Stimulated activated CD4-positive, alpha-beta T cell treated with anti-CD3 and anti-CD28 coated beads, Interleukin-15, amount 100 ng/mL, for 1 hour (primary cell): ENCODE measurements at places on chromosomes 12 and 14.

DNA sequence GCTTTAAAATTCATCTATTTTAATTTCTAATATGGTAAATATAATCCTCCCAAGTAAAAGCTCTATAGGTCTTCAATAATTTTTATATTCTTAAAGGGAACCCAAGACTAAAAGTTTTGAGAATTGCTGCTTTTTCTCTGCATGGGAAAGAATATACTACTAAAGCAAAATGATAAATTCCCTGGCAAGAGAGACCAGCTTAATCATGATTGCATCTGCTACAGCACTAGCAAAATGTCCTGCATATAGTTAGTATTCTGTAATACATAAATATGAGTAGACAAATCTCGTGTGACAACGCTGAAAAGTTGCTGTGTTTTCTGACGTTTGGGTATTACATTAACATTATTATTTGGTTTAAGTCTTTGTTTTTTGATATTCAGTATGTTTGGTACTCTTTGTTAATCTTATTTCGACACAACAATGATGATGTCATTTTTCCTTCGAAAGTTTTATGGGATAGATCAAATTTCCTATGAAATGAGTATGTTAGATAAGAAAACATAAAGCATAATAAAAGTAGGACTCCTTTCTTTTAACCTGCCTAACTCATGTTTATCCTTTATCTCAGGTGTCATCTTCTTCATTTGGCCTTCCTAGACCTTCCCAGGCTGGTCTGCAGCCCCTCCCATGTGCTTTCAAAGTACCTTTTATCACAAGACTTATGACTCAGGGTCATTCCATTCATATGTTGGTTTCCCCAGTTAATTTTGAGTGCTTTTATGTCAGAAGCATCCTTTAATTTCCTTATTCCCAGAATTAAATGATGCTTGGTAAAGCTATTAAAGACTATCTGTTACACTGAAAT, 321.9 kb downstream of the RAD51B start:
- DNase-seq: no peak

DNA sequence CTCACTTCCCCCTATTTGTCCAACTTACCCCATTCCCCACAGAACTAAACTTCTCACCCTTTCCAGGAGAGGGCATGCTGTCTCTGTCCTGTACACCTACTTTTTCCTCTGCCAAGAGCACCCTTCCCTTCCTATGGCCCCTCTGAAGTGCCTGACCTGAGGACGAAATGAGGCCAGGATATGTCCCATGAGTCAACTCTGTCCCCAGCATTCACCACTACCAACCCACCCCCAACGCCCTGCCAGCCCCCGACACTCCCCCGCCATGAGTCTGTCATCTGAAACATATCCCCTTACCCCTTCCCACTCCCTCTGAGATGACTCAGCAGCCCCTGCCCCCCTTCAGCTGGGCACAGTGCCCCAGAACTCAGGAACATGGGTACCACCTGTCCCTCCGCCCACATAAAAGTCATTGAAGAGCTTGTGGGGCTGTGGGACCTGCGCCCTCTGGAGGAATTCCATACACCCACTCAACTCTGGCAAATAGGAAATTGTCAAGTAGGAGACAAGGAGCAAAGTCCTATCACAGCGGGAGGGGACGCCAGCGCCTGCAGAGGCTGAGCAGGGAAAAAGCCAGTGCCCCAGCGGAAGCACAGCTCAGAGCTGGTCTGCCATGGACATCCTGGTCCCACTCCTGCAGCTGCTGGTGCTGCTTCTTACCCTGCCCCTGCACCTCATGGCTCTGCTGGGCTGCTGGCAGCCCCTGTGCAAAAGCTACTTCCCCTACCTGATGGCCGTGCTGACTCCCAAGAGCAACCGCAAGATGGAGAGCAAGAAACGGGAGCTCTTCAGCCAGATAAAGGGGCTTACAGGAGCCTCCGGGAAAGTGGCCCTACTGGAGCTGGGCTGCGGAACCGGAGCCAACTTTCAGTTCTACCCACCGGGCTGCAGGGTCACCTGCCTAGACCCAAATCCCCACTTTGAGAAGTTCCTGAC, 26.3 kb downstream of the ITGA7 start:
- no peak for DNase-seq

DNA sequence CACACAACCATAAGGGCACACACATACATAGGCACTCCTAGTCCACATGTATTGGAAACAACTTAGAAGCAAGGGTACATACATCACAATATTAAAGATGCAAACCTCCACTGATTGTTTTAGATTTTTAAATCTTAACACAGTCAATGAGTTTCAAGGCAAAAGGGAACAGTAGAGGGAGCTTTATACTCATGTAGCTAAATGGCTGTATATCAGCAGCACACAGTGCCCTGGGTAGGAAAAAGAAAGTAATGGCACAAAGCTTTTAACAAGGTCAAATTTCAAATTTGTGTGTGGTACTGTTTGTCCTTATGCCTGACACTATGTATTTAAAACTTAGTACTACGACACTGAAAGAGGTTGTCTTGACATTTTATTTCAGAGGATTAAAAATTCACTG, 262.0 kb downstream of the MED13L start:
- no peak for DNase-seq

DNA sequence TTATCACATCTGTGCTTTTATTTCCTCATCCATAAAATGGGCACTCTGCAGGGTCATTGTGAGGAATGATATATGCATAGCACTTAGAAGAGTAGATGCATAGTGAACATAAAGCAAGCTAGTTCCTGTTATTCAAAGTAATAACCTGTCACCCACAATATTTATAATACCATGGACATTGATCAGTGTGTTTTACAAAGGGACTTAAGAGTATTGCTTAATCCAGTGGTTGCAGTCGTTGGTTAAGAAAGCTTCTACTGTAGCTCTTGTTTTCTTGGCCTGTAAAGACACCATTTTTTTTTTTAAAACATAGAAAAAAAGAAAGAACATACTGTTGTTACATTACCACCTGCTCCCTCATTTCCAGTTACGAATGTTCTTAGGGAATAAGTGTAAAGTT, 13.1 kb downstream of the METAP2 start:
- DNase-seq: no peak

DNA sequence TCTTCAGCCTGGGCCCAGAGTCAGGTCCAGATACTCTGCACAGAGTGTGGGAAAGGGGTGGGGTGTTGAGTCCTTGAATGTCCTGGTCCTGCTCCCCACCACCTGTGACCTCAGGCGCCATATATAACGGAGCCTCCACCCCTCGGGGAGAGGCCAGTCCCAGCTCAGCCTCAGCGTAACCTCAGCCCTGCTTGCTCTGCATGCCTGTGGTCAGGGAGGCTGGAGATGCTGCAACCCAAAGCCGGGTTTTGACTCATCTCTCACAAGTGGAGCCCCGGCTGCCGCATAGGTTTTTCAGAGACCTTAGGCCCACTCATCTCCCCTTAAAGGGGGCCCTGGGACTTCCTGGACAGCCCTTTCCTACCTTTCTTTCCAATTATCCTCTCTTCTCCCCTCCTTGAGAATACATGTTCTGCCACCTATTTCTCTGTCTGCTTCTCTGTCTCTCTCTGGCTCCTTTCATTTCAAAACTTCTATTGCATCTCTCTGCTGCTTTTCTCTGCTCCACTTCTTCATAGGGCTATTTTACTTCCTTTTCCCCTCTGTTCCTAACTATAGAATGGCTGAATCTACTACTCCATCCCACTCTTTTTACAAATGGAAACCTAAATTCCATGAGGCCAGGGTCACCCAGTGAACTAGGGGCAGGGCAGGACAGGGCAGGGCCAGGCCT, 1.2 kb downstream of the ITGB7 start:
- DNase-seq: no peak

DNA sequence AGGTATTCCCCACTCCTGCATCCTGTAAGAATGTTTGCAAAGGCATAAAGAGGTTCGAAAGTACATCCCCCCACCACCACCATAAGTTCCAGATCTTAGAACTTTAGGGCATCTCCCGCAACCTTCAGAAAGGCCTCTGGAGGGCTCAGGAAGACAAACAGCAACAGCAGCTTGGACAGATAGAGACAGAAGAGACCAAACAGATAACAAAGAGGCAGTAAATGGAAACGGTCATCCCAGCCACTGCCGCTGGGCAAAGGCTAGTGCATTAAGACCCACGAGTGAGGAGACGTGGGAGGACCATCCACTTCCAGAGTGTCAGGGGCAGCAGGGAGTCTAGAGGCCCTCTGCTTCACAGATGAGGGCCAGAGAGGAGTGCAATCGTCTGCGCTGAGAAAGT, 124.3 kb downstream of the CRACR2A start:
- no peak for DNase-seq

GRCh38 chr12:92558806-92559205, 144.0 kb upstream of the PLEKHG7 start:
- DNase-seq: no peak

- DNase-seq: no peak
Measured at GRCh38 chr14:37202812-37203211, 5.1 kb downstream of the MIPOL1 start.

DNA sequence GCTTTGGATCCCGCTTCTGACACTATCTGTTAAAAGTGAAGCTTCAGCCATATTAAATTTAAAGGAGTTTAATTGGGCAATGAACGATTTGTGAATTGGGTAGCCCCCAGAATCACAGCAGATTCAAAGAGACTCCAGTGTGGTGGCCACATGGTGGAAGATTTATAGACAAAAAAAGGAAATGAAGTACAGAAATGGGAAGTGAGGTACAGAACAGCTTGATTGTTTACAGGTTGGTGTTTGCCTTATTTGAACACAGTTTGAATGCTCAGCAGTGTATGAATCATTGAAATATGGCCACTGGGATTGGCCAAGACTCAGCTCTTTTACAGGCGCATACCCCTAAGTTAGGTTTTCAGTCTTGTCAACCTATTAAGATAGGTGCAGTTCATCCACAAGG, 21.9 kb downstream of the CCDC91 start:
- no peak for DNase-seq

DNA sequence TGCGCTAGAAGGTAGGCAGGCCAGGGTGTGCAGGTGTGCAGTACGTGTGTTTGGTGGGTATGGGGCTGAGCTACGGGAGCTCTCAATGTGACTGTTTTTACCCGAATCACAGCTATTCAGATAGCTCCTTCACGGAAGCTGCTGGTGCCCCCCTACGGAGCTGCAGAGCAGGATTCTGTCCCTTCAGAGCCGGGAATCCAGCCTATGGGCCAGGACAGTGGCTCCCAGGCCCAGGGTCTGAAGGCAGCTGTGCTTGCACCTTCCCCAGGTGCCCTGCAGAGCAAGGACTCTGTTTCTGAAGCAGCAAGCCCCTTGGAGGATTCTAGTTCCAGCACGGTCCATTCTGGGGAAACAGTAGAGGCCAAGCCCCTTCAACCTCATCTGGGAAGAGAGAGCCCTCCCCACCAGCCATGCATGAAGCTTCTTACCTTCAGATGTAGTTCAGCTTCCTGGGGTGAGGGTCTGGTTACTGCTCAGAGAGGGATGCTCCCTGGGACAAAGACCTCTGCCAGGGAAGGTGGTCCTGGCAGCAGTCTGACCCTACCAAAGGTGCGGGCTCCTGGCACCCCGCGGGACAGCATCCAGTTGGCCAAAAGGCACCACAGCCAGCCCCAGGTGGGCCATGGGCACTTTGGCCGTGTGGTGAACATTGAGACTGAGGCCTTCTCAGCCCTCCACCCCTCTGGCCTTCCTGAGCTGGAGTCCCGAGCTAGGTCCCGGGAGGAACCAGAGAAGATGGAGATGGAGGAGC, 29.1 kb downstream of the PLEKHH1 start:
- no peak for DNase-seq

GRCh38 chr14:103834956-103835355, 12.4 kb downstream of the PPP1R13B start:
- no peak for DNase-seq

DNA sequence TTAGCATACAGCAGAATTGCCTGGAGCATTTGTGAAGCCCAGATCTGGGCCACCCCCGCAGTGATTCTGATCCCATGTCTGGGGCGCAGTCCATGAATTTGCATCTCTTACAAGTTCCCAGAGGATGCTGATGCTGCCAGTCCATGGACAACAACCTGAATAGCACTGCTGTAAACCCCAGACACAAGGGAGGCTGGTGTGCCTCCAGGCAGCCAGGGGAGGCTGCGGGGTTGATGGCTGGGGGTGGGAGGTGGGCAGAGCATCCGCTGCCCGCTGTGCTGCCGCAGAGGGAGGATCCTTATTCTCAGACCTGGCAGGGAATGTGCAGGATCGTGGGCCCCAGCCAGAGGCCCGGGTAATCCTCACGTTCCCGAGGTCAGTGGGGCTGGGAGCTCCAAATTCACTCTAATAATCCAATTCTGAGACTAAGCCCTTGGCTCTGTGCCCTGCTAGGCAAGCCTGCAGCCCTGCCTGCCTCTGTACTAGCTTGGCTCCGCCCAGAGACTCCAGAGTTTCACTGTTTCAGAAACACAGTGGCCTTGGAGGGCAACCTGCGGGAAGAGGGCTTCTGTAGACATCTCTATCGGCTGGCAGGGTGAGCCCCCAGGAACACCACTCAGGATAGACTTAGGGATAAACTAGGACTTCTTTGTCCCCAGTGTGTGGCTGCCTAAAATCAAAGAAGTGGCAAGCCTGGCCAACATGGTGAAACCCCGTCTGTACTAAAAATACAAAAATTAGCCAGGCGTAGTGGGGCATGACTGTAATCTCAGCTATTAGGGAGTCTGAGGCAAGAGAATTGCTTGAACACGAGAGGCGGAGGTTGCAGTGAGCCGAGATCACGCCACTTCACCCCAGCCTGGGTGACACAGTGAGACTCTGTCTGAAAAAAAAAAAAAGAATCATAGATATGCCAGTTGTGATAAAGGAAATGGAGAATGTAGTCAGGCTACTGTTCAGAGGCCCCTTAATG, 17.8 kb upstream of the MLEC start:
- DNase-seq: no peak

GRCh38 chr14:23054000-23054811, 3.1 kb downstream of the CDH24 start:
- DNase-seq: no peak

GRCh38 chr12:54412348-54412747, 6.7 kb downstream of the ITGA5 start:
- no peak for DNase-seq

GRCh38 chr12:106080791-106081170, 58.0 kb downstream of the NUAK1 start:
- no peak for DNase-seq

DNA sequence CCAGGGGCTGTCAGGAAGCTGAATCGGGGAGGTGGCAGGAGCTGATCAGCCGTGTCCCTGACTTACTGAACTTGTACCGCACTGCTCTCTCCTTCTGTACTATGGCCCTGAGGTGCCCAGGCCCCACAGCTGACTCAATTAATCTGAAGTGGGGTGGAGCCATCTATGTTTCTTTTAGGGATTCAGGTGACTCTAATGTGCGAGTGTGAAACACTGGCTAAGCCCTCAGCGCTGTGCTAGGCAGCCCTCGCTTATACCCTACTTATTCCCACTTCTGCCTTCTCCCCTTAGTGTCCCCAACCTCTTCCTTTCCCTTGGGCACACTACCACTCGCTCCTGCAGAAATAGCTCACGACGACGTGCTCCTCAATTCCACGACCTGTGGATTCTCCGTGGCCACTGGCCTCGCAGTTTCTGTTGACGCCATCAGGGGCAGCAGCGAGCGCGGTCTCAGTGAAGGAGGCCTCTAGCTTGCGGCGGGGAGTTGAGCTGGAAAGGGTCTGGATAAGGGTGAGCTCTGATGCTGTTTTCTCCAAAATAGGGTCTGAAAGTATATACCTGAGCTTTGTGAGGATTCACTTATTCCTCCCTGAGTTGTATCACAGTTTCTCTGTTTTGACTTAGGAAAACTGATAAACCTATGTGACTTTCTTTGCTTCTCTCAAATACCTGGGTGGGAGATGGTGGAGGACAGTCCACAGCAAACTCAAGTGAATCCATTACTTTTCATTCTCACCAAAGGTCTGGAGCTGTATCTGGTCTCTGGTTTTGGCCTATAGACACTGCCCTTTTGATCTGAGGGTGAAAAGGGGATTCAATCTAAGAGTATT, 167.6 kb downstream of the SLC41A2 start:
- peak; percentile 32 for DNase-seq
